ENCODE measurements at places on chromosomes 5 and 9.

- DNase-seq, result no peak
Observed at GRCh38 chr5:150789450-150789849, 10.9 kb downstream of the SMIM3 start.

GRCh38 chr5:69074664-69075521 lies 18.9 kb upstream of the SLC30A5 start:
- DNase-seq, result no peak

- peak; percentile 37 for DNase-seq
Observed at GRCh38 chr9:127884427-127884911, 7.0 kb upstream of the AK1 start.

- no peak for DNase-seq
Observed at GRCh38 chr9:114059047-114059803, 18.9 kb downstream of the AMBP start.

DNA sequence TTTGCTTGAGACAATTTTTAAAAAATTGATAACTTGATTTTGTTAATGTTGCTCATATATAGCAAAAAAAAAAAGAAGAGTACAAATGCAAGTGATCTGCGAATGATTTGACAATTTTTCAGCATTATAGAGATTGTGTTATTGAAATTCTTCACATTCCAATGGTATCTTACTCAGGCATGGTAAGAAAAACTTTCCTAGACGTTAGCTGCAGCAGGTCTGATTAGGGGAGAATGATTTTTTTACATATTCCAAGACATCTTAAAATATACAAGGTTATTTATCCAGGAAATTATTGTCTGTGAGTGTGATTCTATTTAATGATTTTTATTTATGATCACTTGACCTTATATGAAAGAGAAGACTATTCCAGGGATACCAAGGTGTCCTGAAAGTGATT lies 361.9 kb downstream of the MAT2B start:
- no peak for DNase-seq
